ENCODE measurements at places on chromosomes 6 and 20.

DNA sequence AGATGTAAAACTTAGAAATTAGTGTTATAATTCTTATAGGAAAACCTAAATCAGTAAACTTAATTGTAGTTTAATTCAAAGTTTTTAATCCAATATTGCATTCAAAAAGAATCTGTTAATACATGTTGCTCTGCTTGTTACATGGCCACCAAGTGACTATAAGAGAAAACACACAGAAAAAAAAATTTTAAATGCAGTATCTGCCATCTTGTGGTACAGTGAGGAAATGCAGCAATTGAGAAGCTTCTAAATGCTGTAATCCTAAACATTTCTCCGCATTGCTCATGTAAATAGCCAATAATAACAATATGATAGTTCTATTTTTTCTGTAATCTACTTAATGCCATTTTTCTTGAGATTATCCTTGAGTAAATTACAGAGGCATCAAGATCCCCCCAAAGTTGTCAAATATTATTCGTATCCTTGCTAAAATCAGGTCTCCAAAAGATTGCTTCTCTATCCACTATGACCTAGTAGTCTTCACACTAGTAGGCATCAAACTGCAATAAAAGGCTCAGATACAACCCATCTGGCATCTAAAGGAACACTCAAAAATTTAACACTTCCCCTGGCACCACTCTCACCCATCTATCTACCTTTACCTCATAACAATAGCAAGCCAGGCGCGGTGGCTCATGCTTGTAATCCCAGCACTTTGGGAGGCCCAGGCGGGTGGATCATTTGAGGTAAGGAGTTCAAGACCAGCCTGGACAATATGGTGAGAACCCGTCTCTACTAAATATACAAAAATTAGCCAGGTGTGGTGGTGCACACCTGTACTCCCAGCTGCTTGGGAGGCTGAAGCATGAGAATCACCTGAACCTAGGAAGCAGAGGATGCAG is 34.6 kb downstream of the HDAC2 start:
- peak; percentile 77 for DNase-seq

DNA sequence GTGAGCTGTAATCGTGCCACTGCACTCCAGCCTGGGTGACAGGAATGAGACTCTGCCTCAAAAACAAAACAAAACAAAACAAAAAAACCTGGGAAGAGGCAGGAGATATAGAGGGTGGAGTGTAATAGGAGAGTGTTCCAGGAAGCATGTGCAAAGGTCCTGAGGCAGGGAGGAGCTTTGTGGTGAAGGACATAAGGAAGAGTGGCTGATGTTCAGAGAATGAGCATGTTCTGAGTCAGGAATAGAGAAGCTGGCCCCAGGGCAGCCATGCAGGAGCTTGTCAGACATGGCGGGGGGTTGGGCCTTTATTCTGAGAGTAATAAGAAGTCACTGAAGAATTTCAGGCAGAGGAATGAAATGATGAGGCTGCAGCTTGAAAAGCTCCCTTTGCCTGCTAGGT is 337.0 kb downstream of the CDH26 start:
- no peak for DNase-seq

DNA sequence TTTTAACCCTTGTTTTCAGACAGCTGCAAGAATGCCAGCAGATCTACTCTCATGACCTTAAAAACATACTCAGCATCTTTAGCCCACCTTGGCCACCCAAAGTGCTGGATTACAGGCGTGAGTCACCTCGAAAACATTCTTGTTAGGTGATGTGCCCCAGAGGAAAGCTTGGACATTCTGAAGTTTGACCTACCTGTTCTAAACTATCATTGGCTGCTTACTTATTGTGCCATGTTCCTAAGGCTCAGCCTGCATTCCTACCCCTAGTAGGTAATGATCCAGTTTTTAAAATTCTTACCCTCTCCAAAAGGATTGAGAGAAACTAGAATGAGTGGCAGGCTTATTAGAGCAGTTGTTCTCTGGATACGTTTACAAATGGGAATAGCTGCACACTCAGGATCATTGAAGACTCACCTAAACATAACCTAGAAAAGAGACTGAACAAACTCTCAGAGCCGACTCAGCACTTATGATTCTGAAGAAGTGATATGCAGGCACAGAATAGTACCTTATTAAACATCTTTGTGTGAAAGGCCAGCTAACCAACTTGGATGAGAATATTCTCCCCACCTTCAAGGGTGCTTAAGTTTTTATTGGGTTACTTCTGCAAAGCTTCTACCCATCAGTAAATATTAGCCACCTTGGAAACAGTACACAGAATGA is 362.1 kb downstream of the NRN1 start:
- no peak for DNase-seq

DNA sequence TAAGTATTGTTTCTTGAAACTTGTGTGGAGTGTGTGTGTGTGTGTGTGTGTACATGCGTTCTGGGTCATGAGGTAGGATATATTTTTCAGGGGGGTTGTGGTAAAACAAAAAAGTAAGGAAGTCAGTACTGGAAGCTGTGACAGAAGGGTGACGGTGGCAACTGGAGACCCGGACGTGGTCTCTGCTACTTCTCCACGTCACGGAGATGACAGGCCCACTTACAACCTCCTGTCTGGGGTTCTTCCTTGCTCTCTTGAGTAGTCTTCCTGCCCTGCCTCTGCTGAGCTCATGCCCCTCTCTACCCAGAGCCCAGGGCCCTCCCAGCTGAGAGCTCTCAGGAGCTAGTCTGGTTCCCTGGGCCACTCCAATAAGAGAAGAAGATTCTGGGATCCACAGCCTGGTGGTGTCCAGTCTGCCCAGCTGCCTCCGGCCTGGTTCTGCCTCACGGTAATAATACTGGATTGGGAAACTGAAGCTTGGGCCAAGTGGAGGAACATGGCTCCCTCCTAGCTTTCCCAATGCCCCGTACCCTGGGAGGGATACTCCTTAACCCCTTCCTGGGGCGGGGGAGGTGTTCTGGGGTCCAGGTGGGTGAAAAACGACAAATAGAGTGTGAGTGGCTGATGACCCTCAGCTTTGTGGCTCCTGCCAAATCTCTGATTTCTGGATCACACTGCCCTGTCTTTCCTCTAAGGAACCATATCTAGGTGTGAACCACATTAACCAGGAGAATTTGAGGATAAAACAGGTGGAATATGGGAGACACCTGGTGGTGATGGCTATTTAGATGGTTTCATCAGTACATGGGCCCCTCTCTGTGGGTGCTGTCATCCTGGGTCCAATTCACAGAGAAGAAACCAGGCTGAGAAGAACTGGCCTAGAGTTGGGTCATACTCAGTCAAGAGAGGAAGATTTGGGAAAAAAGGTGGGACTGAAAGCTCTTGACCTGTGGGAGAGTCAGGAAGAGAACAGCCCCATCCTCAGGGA is 27.2 kb downstream of the VEGFA start:
- peak; percentile 28 for DNase-seq

GRCh38 chr6:66838764-66839163 is 1131.7 kb upstream of the EYS start:
- no peak for DNase-seq

GRCh38 chr6:48542191-48542590 is 431.2 kb upstream of the PTCHD4 start:
- no peak for DNase-seq

GRCh38 chr6:105001906-105002305 is 45.0 kb downstream of the LIN28B start:
- DNase-seq = no peak

Measured in inflammatory macrophage (primary cell).